ENCODE measurements at places on chromosomes 2 and 18.

GRCh38 chr2:80053522-80054345, 250.8 kb downstream of the LRRTM1 start:
- no peak for DNase-seq

GRCh38 chr2:97868986-97869721, 126.6 kb downstream of the TMEM131 start:
- no peak for DNase-seq

DNA sequence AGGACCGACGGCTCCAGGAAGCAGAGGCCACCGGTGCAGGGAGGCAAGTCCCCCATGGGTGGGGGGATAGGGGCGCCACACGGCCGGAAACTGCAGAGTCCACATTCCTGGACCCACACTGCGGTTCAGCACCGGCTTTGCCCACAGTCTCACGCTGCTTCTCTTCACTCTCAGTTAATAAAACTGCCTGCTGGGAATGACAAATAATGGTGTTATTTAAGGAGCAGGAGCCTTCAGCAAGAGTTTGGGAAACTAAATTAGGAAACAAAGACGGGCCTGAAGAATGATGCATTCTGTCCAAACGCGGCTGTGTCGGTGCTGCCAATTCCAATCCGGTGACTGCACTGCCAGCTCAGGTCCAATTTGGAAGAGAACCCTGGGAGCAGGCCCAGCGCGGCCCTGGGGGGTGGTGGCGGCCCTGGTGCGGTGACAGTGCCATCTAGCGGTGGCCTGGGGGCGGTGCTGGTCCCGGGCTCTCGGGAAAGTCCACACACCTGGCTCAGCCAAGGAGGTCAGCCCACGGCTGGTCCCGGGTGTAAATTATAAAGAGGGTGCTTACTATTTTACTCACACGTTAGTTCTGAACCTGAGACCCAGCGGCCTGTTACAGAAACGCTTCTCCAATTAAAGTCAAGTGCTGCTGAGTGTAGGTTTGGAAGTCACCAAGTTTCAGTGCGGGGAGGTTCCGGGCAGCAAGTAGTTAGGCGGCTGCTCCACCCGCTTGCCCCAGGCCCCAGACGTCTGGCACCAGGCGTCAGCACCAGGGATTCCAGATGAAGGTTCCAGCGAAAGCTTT, 73.1 kb upstream of the PXDN start:
- DNase-seq = peak; percentile 81

DNA sequence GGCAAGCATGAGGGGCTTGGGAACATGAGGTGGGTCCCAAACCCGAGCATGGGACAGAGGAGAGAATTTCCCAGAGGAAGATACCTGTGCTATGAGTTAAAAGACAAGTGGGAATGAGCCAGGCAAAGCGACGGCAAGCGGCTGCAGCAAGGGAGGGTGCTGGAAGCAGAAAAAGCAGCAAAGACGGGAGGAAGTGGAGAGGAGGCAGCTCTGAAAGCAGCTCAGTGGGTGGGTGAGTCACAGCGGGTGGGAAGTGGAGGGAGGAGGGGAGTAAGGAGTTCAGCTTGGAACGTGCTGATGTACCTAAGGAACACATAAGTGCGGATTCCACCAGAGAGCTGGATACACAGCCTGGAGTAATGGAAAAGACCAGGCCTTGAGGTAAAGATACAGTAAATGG, 41.4 kb downstream of the THUMPD2 start:
- DNase-seq = no peak

GRCh38 chr18:71808616-71809015, 735.5 kb downstream of the CBLN2 start:
- no peak for DNase-seq

DNA sequence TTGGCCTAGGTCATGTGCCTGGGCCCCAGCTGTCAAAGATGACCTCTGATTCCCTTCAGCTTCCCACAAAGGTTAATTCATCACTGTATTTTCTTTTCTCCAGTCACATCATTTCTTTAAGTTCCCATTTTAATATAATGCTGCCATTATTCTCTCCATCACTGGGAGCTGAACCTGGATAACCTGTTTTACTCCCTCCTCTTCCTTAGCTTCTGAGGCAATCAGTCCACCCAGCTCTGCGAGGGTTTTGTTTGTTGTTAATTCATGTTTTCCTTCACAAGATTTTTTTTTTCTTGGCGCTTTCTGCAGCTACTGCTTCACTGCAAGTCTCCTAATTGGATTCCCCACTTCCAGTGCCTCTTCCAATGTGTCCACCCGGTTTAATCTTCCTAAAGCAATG, 5.1 kb upstream of the EML4 start:
- DNase-seq = no peak

DNA sequence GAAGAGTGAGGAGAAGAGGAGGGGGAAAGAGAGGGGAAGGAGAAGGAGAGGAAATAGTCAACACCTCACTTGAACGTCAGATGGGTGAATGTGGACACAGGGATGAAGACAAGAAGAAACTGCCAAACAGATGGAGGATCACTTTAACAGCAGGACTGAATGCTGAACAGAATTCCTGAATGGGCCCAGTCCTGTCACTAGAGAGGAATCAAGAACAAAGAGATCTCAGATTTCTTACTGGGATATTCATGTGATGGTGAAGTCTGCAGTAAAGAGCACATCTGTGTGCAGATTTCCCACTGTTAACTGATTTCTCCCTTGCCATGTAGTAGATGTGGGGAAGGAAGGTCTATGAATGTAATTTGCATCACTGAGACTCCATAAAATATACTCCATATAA, 135.4 kb downstream of the L3MBTL4 start:
- no peak for DNase-seq

DNA sequence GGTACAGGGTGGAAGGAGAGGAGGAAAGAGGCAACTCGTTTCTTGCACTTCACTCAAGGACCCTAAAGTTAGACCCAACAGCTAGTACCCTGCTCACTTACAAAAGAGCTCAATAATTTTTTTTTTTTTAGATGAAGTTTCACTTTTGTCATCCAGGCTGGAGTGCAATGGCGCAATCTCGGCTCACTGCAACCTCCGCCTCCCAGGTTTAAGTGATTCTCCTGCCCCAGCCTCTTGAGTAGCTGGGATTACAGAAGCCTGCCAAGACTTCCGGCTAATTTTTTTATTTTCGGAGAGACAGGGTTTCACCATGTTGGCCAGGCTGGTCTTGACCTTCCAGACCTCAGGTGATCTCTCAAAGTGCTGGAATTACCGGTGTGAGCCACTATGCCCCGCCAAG, 4.1 kb downstream of the ASB3 start:
- no peak for DNase-seq

DNA sequence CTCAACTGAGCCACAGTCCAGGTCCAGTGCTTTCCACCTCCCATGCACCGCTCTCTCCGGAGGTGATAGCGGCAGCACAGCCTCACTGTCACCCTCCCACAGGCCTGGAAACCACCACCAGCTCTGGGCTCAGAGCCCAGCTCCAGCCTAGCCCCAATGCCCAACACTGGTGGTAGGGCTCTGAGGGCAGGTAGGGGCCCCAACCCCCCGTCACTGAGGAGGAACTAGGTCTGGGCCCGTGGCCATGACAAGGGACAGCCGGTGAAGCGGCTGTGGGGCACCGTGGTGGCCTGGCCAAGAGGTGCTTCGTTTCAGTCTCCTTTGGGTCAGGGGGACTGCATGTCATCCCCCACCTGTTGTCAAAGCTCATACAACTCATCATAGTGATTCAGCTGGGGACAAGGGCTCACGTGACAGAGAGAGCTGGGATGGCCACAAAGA, 5.5 kb upstream of the TMEM214 start:
- DNase-seq = no peak

DNA sequence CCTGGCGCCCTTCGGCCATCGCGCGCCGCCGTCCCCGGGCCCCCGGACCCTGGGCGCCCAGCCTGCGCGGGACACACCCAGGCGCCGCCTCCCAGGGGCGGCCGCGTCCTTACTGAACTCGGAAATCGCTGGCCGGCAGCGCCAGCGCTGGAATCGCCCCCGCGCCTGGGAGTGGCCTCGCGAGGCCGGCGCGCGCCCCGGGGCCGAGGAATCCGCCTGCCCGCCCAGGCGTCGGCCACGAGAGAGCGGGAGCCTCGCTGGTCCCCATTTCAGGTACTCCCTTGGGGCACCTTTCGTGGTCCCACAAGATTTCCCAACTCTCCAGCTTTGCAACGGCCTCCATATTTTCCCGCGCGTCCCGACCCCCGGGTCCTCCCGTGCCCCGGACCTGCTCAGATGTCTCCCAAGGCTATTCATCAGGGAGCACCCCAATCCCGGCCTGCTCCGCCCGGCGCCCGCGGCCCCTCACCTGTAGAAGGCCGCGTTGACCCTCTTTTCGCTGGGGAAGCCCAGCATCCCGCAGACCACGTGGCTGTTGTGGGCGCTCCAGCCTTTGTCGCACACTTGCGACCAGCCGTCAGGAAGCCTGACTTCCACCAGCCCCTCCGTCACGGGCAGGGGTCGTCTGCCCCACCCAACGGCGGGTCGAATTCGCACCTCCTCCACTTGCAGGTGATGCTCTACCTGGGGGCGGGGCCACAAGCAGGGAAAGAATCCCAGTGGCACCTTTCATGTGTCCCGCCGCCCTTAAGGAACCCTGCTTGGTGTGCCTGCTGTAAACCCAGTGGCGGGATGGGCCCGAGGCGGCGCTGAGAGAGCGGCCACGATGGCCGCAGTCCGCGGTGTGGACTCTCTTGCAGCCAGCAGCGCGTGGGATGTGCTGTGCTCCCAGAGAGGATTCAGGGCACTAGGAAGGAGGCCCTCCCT, 4.6 kb downstream of the LOXL3 start:
- DNase-seq = peak; percentile 48

DNA sequence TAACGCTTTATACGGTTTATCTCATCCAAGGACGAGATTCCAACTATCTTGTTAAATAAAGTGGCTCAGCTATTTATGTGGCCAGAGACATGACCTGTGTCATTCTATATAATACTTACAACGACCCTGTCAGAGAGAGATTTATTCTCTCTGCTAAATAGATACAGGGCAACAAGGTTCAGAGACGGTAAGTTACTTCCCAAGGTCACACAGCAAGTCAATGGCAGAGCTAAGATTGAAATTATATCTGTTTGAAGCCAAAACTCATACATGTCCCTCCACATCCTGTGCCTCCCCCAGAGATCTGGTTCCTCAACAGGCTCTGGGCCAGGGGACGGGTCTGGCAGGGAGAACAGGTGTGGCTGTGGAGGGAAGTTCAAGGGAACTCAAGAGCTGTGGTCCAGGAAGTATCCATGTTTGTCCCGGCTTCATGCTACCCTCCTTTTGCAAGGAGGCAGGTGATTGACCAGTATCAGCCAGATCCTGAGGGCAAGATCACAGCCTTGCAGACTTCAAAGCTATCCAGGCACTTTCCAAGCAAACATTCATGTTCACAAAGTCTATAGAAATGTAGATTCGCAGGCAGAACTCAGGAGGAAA, 99.8 kb downstream of the CAPN13 start:
- DNase-seq = no peak

DNA sequence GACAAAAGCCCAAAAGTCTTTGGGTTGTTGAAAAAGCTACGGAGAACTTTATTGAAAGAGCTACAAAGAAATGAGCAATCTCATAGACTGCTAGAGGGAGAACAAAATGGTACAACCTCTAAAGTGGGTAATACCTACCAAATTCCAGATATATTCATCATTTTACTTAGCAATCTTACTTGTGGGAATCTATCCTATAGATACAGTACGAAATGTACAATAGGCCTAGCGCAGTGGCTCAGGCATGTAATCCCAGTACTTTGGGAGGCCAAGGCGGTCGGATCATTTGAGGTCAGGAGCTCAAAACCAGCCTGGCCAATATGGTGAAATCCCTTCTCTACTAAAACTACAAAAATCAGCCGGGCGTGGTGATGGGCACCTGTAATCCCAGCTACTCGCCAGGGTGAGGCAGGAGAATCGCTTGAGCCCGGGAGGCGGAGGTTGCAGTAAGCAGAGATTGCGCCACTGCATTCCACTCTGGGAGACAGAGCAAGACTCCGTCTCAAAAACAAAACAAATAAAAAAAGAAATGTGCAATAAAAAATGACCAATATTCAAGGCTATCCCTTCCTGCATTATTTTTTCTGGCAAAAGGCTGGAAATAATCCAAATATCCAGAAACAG, 10.1 kb downstream of the EXOC6B start:
- DNase-seq = no peak

DNA sequence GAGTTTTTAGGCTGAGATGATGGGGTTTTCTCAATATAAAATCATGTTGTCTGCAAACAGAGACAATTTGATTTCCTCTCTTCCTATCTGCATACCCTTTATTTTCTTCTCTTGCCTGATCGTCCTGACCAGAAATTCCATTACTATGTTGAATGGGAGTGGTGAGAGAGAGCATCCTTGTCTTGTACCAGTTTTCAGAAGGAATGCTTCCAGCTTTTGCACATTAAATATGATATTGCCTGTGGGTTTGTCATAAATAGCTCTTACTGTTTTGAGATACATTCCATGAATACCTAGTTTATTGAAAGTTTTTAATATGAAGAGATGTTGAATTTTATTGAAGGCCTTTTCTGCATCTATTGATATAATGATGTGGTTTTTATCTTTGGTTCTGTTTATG, 181.8 kb downstream of the GBX2 start:
- DNase-seq = no peak

- DNase-seq = no peak
Measured at GRCh38 chr2:130316596-130316995, 26.1 kb upstream of the IMP4 start.

DNA sequence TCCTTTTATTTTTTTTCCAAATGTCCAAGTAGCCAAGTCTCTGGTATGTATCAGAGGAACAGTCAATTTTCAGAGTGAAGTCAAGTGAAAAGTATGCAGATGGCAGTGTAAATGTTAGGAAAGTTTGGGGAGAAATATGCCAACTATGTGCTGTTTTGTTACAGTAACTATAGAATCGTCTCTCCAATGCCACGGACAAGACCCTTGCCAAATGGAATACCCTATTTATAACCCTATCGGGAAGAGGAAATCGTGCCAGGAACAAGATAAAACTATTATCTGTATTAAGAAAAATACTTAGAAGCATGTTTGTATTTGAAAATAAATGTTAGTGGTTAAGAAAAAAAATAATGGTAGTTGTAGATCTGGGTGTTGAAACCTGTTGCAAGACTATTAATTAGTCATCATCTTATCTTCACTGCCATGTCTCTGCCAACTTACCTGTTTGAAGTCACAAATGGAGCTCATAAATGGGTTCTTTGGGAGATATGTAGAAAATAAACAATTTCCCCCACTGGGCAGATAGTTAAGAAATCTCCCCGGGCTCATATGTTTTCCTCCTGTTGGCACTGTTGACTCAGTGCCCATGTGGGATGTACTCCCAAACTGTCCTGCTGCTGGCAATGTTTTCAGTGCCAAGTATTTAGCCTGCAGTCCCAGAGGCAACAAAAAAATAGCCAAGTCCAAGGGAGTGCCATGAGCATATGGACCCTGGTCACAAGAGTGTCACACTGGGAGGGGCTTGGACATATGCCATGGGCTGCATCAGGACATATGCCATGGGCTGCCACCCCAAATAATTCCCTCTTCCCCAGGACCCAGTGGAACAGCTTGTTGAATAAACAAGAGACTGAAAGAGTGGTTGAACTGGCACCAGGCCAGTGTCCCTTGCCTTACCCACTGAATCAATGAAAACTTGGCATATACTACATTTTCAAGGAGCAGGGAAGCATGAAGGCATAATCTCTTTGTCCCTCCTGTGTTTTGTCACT, 366.9 kb downstream of the OSR1 start:
- DNase-seq = no peak

GRCh38 chr2:179263446-179264367, 925 bp downstream of the SESTD1 start:
- peak; percentile 54 for DNase-seq

Data from germinal center (tissue), 1 donor.